ENCODE measurements at places on chromosomes 13 and 19.

- DNase-seq: no peak
Measured at GRCh38 chr13:24900507-24900906, 136.5 kb downstream of the RNF17 start.

GRCh38 chr13:98492335-98493041, 84.4 kb downstream of the STK24 start:
- DNase-seq: no peak

GRCh38 chr19:9848060-9848459, 12.9 kb downstream of the PIN1 start:
- no peak for DNase-seq

- no peak for DNase-seq
Measured at GRCh38 chr13:71460211-71460610, 406.8 kb downstream of the DACH1 start.

DNA sequence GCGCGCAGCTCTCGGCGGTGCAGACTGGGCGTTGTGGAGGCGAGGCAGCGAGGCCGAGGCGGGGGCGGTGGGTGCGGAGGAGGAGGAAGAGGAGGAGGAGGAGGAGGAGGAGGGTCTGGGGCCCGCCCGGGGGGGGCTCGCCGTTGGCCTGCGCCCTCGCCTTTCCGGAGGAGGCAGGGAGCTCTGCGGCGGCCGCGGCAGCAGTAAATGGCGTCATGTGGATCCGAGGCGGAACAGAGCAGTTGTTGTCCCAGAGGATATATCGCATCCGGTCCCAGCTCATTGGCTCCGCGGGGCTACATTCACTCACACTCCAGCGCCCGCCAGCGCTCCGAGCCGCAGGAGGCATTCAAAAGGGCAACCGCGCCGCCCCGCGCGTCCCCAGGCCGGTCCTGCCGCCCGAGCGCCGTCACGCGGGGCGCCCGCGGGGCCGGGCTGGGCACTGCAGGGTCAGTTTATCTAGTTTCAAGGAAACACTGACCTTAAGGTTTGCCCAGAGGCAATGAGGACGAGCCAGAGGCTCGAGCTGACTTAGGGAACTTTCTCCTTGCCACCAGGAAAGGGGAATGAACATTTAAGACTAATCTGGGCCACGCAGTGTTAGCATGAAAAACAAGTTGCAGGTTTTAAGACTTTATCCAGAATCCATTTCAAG, at the start of gene SPRY2:
TSS of gene SPRY2 (minus strand) at position 26 of the 655 bp plus-strand sequence. CDS start 3,421 bp downstream, outside the sequence.
- DNase-seq: no peak

GRCh38 chr19:5480427-5480836, 25.2 kb downstream of the ZNRF4 start:
- DNase-seq: no peak

- no peak for DNase-seq
Measured at GRCh38 chr19:47723581-47723940, 10.3 kb downstream of the EHD2 start.

DNA sequence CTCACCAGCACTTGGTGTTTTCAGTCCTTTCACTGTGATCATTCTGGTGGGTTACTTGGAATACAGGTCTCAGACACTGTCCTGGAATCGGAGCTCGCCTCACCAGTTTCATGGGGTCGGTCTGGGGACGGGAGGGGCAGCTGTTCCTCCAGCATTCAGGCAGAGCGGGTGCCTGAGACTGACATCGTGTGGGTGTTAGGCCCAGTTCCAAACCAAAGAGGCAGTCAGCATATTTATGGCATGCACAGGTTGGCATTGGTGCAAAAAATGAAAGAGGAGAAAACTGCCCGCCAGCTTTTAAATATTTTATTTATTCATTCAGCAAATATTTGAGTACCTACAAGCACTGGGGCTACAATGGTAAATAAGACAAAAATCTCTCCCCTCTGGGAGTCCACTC, 20.1 kb downstream of the PLEKHF1 start:
- no peak for DNase-seq

GRCh38 chr19:32606289-32606688, 25.3 kb downstream of the PDCD5 start:
- DNase-seq: no peak

- DNase-seq: peak; percentile 23
Measured at GRCh38 chr19:19817357-19817756, 4.2 kb downstream of the ZNF506 start.

- DNase-seq: no peak
Measured at GRCh38 chr19:16462757-16463250, 9.0 kb downstream of the EPS15L1 start.

GRCh38 chr19:3135961-3136683, at the start of gene GNA15:
GNA15 (plus strand) TSS chr19:3136033; CDS start chr19:3136451, 418 bp downstream.
- DNase-seq: no peak

GRCh38 chr13:48748681-48749080, 95.0 kb downstream of the CYSLTR2 start:
- DNase-seq: no peak

GRCh38 chr19:37953171-37953917, 46.3 kb downstream of the SIPA1L3 start:
- DNase-seq: no peak

DNA sequence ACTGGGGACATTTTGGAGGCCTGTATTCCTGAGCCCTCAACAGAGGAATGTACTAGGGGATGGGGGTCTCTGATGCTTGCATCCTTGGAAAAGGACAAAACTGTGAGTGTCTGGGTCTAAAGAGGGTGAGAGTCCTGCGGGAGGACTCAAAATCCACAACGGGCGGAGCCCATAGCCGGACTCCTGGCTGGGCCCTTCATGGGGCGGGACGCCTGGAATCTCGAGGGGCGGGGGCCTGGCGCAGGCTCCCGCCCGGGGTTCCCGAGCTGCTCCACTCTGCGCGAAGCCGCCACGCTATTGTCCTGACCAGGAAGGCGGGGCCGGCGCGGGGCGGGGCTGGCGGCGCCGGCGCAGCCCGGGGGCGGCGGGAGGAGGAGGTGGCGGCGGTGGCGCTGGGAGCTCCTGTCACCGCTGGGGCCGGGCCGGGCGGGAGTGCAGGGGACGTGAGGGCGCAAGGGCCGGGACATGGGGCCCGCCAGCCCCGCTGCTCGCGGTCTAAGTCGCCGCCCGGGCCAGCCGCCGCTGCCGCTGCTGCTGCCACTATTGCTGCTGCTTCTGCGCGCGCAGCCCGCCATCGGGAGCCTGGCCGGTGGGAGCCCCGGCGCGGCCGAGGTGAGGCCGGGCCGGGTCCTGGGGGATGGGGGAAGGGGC, at the start of gene APLP1:
TSS of gene APLP1 (plus strand) at position 403 of the 651 bp plus-strand sequence. CDS start at position 466, 63 bp downstream.
- DNase-seq: no peak

DNA sequence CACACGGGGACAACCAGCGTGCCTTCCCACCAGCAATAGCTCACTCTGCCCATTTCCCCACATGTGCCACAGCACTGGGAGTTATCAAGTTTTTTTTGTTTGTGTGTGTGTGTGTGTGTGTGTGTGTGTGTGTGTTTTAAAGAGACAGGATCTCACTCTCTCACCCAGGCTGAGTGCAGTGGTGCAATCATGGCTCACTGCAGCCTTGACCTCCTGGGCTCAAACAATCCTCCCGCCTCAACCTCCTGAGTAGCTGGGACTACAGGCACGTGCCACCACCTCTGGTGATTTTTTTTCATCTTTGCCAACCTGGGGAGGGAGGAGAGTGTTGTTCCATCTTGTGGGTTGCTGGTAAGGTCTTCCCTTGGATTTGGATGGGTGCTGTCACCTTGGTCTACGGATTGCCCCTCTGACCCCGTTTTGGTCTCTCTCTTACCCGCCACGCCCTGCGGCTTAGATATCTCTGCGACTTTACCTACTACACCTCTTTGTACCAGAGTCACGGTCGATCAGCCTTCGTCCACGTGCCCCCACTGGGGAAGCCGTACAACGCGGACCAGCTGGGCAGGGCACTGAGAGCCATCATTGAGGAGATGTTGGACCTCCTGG, 22.6 kb downstream of the PGPEP1 start:
- no peak for DNase-seq

GRCh38 chr19:47230921-47231214, at the start of gene BBC3:
BBC3 (minus strand) TSS chr19:47231199; CDS start chr19:47228431, 2,768 bp downstream.
- DNase-seq: no peak

- no peak for DNase-seq
Measured at GRCh38 chr13:42964761-42965161, 27.3 kb downstream of the EPSTI1 start.

GRCh38 chr19:45782820-45783785, 813 bp upstream of the DMPK start:
- no peak for DNase-seq

DNA sequence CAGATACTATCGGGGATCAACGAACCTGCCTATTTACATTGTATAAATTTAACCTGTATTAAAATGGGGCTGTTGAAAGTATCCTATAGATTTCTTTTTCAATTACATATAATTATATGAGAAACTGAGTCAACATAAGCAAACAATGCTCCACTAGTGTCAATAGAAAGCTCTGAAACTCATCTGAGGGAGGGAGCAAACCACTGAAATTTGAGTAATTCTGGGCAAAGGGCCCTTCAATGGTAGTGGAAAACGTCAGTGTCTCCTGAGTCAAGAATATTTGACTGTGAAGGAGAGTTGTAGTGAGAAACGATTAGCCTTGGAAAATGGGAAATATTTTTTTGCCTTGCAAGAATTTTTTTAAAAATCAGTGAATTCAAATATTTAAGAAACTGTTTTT, 17.6 kb upstream of the VN1R4 start:
- no peak for DNase-seq

All from stimulated activated CD8-positive, alpha-beta memory T cell treated with anti-CD3 and anti-CD28 coated beads, Interleukin-4, amount 100 ng/mL, for 1 hour (primary cell).